ENCODE measurements at places on chromosomes 11 and 22.
A peak's percentile ranks its signal among the peaks of the same experiment; 100 is the strongest.

DNA sequence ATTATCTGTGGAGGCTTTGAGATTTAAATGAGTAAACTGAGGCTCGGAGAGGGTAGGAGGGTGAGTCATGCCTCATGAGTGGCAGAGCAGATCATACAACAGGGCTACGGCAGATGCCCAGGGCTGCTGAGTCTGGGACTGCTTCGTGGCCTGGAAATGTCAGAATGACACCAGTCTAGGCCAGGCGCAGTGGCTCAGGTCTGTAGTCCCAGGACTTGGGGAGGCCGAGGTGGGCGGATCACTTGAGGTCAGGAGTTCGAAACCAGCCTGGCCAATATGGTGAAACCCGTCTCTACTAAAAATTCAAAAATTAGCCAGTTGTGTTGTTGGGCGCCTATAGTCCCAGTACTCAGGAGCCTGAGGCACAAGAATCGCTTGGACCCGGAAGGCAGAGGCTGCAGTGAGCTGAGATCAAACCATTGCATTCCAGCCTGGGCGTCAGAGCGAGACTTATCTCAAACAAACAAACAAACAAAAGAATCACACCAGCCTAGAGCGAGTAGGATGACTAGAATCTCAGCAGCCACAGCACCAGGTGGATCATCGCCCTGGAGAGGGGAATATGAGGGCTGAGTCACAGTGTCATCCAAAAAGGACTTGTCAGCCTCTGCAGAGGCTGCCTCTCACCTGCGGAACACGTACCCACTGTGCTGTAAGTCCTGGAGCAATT is 48.6 kb upstream of the ADA2 start:
- DNase-seq = no peak

- no peak for DNase-seq
These were observed 9.3 kb upstream of the ANKRD13D start for GRCh38 chr11:67279589-67280340.

GRCh38 chr11:6523253-6523652 is 26.2 kb downstream of the DNHD1 start:
- no peak for DNase-seq

GRCh38 chr22:31075961-31076360 is 5.2 kb upstream of the SMTN start:
- no peak for DNase-seq

GRCh38 chr11:112777283-112777751 is 183.9 kb upstream of the NCAM1 start:
- no peak for DNase-seq

- DNase-seq = no peak
These were observed 12.4 kb upstream of the SWAP70 start for GRCh38 chr11:9651481-9651880.

GRCh38 chr11:22130462-22131053 is 62.3 kb upstream of the ANO5 start:
- DNase-seq = no peak

GRCh38 chr22:37752189-37753087 is 55.3 kb upstream of the GCAT start:
- DNase-seq = no peak

DNA sequence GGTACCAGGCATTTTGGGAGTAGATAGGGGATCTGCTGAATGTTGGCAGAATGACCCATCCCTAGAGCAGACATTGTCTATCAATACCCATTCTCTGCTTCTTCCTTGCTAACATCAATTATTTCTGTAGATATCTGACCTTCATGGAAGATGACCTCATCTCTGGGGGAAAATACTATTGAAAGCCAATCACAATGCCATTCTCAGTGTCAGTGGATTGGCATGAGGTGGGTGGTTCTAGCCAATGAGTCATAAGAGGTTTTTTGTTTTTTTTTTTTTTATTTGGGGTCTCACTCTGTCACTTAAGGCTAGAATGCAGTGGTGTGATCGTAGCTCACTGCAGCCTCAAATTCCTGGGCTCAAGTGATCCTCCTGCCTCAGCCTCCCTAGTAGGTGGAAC is 42.5 kb downstream of the SNX19 start:
- no peak for DNase-seq

GRCh38 chr22:49788504-49788903 is 39.2 kb downstream of the BRD1 start:
- no peak for DNase-seq

DNA sequence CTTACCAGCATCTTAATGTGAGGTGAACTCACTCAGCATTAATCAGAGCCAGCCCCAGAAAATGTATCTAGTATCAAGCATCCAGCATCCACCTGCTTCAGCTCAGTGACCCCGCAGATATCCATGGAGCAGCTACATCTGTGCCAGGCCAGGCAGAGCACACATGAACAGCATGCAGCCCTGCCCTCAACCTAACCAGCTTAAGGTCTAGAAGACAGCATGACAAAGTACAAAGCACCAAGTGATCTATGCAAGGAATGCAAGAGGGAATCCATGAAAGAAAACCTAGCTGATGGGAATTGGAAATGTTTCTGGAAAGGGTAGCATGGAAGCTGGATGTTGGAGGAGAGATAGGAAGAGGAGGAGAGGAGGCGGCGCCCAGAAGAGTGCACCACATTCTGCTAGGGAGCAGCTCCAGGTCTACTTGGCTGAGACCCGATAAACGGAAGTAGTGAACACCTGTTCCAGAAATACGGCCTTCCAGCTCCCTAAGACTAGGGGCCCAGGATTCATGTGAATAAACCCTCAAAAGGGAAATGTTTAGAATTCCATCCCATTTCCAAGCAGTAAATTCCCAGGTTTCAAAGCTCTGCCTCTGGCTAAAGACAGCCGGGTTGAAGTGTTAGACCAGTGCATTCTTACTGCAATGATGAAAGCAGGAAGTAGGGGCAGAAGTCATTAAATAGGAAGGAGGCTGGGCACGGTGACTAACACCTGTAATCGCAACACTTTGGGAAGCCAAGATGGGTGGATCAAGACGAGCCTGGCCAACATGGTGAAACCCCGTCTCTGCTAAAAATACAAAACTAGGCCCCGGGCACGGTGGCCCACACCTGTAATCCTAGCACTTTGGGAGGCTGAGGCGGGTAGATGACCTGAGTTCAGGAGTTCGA is 23.5 kb upstream of the L3MBTL2 start:
- no peak for DNase-seq

DNA sequence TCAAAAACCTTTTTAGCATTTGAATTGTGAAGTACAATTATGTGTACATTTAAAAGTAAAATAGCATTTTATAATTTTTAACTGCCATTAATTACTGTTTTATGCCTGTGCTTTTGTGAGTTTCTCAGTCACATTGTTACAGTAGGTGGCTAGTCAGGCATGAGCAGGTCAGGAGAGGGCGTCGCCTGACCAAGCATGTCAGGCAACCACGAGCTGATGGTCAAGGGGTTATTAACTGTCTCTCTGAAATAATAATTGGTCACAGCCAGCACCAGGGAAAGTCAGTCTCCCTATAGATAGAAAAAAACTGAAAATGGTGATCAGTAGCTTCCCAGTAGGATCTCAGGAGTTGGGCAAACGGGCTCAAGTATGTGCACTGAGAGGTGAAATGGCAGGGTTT is 19.4 kb upstream of the CCDC81 start:
- peak; percentile 18 for DNase-seq

DNA sequence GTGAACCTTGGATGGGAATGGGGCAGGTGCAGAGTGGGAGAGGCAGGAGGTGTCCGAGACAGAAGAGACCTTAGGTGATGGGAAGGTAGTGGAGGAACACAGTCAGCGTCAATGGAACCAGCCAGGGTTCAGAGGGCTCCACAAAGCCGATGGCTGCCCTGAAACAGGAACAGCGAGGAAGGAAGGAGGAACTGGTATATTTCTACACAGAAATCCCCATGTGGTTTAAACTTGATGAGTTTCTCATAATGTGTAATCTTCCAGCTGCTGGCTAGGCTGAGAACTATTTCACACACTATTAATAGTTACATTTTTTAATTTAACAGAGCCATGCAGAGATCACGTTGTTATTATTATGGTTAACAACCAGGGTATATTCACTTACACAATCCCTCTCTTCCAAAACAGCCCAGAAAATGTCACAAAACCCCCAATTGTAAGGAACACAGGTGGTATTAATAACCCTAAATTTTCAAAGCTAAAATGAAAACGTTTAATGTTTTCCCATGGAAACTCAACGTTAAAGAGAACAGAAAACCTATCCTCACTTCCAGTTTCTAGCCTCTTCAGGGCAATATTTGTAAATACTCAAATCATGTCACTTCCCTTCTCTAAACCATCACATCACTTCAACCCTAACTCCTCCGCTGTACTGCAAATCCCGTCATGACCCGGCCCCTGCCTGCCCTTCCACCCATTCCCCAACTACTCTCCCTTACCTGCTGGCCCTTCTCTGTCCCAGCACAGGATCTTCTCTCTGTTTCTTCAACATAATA is 74.5 kb upstream of the ARFGAP3 start:
- no peak for DNase-seq

GRCh38 chr11:64081745-64082442 is 46.2 kb downstream of the FLRT1 start:
- no peak for DNase-seq

DNA sequence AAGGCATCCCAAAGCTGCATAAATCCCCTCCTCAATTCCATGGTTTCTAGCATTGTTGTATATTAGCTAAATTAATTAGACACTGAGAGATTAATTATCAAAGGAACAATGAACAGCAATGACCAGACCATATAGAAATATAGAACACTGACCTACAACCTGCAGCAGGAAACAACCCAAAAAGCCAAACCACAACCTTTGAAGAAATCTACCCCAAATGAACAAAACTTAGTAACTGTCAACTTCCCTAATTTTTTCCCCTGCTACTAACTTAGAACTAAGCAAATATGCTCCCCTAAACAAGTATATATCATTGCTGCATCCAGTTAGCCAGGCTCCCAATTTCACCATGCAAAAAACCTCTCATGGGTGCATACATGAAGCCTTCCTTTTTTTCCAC is 268.0 kb upstream of the ANO3 start:
- DNase-seq = no peak

GRCh38 chr11:8103909-8104308 is 22.9 kb downstream of the TUB start:
- DNase-seq = no peak

GRCh38 chr11:73171436-73172161 is 29.5 kb upstream of the FCHSD2 start:
- no peak for DNase-seq

DNA sequence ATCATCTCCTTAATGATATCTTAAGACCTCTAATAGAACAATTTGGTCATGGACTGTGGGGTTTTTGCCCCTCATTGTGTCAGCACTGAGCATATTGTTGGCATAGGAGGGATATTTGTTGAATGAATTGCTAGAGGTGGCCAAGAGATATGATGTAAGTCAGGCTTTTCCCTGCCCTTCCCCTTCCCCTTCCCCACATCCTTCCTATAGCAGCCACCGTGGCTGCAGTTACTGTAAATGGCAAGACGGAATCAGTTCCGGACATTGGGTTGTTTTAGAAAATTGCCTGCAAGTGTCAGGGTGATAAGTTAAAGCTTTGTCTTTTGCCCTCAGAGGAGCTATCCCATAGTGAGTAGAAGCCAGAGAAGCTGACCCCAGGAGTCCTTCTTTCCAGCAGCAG is 23.0 kb downstream of the LIMK2 start:
- DNase-seq = no peak

- DNase-seq = no peak
These were observed 10.5 kb downstream of the MIF start for GRCh38 chr22:23904573-23905254.

DNA sequence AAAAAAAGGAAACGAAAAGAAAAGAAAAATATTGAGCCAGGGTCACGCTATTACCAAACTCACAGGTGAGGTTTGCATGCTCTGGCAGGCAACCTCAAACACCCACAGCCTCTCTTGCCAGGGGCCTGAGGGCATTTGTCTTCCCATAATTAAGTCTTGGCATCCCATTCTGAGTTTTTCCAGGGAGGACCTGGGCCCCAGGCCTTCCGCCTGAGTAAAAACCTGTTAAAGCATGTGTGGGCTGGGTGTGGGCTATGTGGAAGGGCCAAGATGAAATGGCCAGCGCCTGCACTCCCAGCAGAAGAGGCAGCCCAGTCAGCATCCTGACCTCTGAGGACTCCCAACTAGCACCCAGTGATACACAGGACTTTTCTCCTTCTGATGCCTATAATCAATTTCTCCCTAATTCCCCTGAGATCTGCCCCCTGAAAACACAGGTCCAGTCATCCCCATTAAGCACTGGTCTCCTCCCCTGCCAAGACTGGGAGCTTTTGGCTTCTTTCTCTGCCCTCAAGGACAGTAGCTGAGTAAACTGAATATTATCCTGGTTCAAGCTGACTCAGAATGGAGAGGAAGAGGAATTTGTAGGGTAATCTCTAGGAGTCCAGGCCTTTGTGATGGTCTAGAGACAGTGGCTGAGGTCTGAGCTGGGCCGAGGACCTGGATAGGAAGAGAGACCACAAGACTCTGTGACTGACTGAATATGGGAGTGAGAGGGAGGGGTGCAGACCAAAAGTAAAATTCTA is 35.6 kb upstream of the ACER3 start:
- DNase-seq = no peak

All from nephron progenitor cell (in vitro differentiated cells).